CD4-positive, alpha-beta T cell treated with Interleukin-15 for 1 hour (primary cell): ENCODE measurements at places on chromosomes 5 and 9.

- no peak for DNase-seq
Observed at GRCh38 chr5:142360051-142360498, 35.3 kb upstream of the SPRY4 start.

GRCh38 chr9:35791297-35791921 is at the start of gene NPR2:
Gene NPR2, plus strand, starts transcription at chr9:35791591. Its CDS starts 818 bp downstream, at chr9:35792409.
- DNase-seq: no peak

DNA sequence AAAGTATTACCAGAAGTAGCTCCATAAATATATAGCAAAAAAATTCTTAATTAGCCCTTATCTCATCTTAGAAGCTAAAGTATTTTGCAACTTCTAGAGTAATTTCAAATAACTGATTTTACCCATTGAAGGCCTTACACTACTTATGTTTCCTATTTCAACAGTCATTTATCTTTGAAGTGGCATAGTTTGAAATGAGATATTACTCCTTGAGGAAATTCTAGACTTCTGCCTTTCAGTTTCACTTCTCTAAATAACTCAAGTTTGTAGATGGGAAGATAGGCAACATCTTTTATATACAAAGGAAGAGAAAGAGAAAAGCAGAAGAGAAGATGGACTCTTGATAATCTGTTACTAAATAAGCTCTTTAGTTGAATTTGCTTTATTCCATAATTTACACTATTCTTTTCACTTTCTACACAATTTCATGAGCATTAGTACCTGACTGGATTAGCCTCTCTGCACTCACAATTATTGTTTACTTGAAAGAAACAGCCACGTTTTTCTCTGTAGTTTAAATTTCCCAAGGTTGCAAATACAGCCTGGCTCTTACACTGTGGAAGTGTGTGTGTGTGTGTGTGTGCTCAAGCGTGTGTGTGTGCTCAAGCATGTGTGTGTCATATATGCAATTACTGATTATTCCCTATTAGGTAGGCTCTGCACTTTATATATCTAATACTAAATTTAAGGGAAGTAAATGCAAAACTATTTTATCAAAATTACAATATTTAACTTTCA is 60.6 kb upstream of the EMB start:
- no peak for DNase-seq

GRCh38 chr5:1794901-1795290 is 4.7 kb downstream of the MRPL36 start:
- no peak for DNase-seq

- DNase-seq: no peak
Observed at GRCh38 chr9:109331353-109331752, 10.5 kb upstream of the EPB41L4B start.

DNA sequence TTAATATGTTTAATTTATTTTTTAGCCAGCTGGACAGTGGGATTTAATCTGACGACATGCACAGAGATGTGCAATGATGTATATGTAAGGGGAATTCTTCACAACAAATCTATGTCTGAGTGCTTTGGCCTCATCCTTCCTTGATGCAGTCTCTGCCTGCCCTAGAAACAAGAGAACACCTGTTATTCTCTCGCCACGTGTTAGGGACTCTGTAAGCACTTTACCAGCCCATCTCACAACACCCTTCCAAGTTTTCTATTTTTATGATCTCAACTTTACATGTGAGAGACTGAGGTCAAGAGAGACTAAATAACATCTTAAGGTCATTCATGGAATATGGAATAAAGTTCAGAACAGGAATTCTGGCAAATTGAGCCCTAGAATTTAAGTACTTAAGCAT is 123.0 kb upstream of the GAS1 start:
- no peak for DNase-seq

DNA sequence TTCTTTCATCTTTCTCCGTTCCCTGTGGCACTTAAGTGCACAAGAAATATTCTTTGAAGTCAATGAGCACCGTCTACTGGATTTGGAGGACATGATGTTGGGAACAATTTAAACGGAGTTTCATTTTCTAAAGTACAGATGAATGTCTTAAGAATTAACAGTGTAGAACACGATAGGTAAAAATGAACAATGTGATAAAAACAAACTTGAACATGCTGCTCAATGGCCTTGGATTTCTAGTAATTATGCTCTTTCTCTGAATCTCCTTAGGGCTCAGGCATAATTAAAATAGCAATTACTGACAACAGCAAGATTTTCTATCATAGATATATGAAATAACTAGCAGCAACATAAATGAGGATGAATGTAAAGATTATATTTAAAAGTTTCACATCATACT is 142.2 kb upstream of the CDH6 start:
- DNase-seq: no peak

GRCh38 chr5:180137401-180138213 is 66.0 kb upstream of the RNF130 start:
- no peak for DNase-seq
